ENCODE measurements at places on chromosomes 3 and 15.

GRCh38 chr3:138114431-138114918 is 933 bp downstream of the DZIP1L start:
- DNase-seq: peak; percentile 13

DNA sequence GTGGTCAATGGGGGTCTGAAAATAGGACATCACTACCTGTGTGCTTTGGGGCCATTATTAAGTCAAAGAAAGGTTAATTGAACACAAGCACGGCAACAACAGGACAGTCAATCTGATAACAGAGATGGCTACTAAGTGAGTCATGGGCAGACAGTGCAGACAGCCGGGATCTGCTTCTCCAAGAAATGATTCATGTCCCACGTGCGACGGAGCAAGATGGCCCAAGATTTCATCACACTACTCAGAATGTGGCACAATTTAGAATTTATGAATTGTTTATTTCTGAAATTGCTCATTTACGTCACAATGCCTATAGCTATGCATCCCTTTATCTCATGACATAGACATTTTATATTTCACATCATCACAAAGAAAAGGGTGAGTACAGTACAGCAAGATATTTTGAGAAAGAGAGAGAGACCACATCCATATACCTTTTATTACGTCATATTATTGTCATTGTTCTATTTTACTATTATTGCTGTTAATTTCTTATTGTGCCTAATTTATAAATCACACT is 770.6 kb upstream of the NR2F2 start:
- DNase-seq: no peak

- no peak for DNase-seq
Measured at GRCh38 chr3:115660646-115661337, 37.5 kb downstream of the GAP43 start.

- DNase-seq: no peak
Measured at GRCh38 chr3:143122089-143122430, 2.5 kb downstream of the CHST2 start.

GRCh38 chr3:187920030-187920429 is 174.8 kb upstream of the BCL6 start:
- DNase-seq: no peak

- DNase-seq: no peak
Measured at GRCh38 chr3:74861211-74861610, 246.8 kb upstream of the CNTN3 start.

Measured in neural crest cell (in vitro differentiated cells).